ENCODE measurements at places on chromosomes 11 and 22. TPM values are rescaled to one million over a fixed set of nuclear protein-coding genes. Genes with fewer than 3 reads are reported as not detected.

Gene PDGFB
- 29.7 TPM for total RNA-seq

Gene OR8D1
- not detected for total RNA-seq

Gene SCN3B
- total RNA-seq = 0.26 TPM

Gene RFPL3
- not detected for total RNA-seq

Gene OR52I2
- not detected for total RNA-seq

Gene BATF2
- not detected for total RNA-seq

DNA sequence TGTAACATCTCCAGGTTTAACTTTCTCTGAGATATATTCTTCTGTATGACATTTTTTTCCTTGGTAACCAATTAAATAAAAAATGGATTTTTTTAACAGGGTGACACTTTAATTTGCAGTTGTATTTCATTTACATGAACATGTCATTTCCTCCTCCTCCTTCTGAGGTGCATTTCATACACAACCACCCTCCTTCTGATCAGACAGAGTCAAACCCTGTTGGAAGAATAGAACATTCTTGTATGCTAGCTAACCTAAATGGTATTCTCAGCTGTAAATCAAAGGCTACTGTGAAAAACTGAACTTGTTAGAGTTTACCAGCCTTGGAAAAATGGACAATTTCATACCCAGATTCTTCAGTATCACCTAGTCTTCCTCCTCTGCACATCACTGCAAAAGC lies 52.7 kb upstream of the CHRM4 start:
- H3K27me3 ChIP-seq = no peaks in the 10 kb centered on the region
- H3K4me3 ChIP-seq = no peak overlapping the region
- H3K4me1 ChIP-seq = no peaks in the 10 kb centered on the region
- no peak overlapping the region for H3K27ac ChIP-seq

- no peak overlapping the region for H3K4me3 ChIP-seq
- H3K36me3 ChIP-seq = no peaks in the 10 kb centered on the region
- DNase-seq = no peak
- H3K27ac ChIP-seq = no peak overlapping the region
- H3K27me3 ChIP-seq = 0 out of 2 replicates have a peak, but pooled peaks cover 12% of the 10 kb centered on the region
- H3K4me1 ChIP-seq = no peaks in the 10 kb centered on the region
Measured at GRCh38 chr11:133842053-133842452, 3.3 kb downstream of the SPATA19 start.

DNA sequence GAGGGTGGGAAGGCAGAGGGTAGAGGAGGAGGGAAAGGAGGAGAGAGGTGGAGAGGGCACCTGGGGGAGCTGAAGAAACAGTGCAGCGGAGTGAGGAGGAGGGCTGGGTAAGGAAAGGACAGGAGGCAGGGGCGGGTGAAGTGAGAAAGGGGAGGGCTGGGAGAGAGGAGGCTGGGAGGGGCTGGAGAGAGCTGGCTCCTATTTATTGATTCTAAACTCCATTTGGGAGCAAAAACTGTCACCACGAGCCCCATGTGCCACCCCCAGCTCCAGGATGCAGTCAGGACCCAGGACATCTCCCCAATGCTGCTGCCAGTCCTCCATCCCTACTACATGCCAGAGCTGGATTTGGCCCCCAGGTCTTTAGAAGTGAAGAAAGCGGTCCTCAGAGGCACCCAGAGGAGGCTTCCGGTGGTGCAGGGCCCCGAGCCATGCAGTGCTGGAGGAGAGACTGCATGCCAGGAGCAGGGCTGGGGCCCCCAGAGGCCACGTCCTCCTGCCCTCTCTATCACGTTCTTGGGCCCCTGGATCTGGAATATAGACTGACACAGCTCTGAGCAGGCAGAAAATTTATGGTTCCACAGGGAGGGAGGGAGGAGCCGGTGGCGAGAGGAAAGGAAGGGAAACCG lies 53.7 kb downstream of the SLC22A12 start:
- peaks cover 54% of the 10 kb centered on the region for H3K27me3 ChIP-seq
- H3K27ac ChIP-seq = no peak overlapping the region
- no peaks in the 10 kb centered on the region for H3K36me3 ChIP-seq
- H3K4me1 ChIP-seq = no peaks in the 10 kb centered on the region

DNA sequence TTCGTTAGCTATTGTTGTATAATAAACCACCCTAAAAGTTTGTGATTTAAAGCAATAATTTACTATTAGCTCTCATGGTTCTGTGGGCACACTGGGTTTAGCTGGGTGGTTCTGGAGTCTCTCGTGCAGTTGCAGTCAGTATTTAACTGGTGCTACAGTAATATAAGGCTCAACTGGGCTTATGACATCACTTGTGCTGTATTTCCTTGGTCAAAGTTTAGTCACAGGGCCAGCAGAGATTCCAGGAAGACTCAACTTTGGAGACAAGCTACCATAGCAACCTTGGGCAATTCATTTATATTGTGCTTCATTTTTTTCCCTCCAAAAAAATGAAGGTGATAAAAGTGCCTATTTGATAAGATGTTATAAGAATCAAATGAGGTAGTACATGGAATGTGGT lies 204.2 kb upstream of the GUCY1A2 start:
- no peak for DNase-seq
- H3K27me3 ChIP-seq = 0 out of 2 replicates have a peak, but pooled peaks cover 3% of the 10 kb centered on the region
- no peaks in the 10 kb centered on the region for H3K36me3 ChIP-seq
- no peaks in the 10 kb centered on the region for H3K4me1 ChIP-seq

DNA sequence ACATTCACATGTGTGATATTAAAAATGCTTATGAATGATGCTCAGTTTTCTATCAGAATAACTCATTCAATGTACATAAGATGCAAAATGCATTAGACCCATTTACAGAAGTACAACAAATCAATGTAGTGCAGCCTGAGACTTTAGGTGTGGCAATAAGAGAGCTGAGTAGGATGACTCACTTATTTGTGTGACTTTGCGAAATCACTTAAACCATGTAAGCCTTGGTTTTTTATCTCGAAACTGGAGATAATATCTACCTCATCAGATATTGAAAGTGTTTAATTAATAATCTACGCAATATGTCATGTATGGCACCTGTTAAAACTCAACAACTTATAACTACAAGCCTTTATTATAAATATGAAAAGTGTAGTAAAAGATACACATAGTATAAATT lies 105.7 kb upstream of the LUZP2 start:
- no peaks in the 10 kb centered on the region for H3K36me3 ChIP-seq
- H3K4me1 ChIP-seq = peaks cover 11% of the 10 kb centered on the region
- no peak overlapping the region for H3K4me3 ChIP-seq
- H3K27me3 ChIP-seq = no peaks in the 10 kb centered on the region
- H3K27ac ChIP-seq = no peak overlapping the region
- peak; percentile 63 for DNase-seq

DNA sequence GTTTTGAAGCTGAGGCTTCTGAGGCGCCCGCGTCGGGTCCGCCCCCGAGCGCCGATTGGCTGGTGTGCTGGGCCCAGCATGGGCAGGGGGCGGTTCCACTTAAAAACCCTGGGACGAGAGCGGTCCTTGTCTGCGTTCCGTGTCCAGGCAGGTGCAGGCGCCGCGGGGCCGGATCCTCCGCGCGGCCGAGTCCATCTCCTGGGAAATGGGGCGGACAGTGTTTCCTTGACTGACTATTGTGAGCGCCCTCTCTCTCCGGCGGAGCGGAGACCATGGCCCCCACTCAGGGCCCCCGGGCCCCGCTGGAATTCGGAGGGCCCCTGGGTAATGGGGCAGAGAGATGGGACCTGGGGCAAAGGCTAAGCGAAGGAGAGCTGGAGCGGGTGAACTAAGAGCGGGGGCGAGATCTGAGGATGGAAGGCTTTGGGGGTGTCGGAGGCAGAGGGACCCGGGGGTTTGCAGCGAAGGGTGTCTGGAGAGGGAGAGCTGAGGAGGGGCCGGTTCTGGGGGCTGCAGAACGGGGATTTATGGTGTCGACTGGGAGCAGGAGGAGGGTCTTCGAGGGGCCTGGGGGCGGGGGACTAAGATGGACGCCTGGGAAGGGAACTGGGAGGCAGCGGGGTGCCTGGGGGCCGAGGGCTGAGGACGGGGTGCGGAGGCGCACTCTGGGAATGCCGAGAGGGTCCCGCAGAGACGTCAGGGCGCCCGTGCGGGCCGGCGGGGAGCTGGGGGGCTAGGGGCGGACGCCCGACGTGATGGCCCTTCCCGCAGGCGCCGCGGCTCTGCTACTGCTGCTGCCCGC lies at the start of gene TM7SF2:
Gene TM7SF2, plus strand, starts transcription at position 129 of the 802 bp plus-strand sequence. Its CDS starts 144 bp downstream, at position 273.
- H3K27me3 ChIP-seq = no peaks in the 10 kb centered on the region
- peaks cover 21% of the 10 kb centered on the region for H3K4me1 ChIP-seq
- no peak within 1 kb of the TSS for H3K27ac ChIP-seq
- H3K4me3 ChIP-seq = peak within 1 kb of the TSS; percentile 73

GRCh38 chr22:27571463-27572277 lies 229.9 kb downstream of the MN1 start:
- DNase-seq = no peak
- H3K4me3 ChIP-seq = no peak overlapping the region

GRCh38 chr11:116517077-116517476 lies 255.7 kb downstream of the BUD13 start:
- H3K4me1 ChIP-seq = no peaks in the 10 kb centered on the region
- no peak for DNase-seq
- no peak overlapping the region for H3K27ac ChIP-seq
- no peaks in the 10 kb centered on the region for H3K36me3 ChIP-seq
- H3K4me3 ChIP-seq = no peak overlapping the region

GRCh38 chr11:17076517-17077239 lies 789 bp downstream of the RPS13 start:
- DNase-seq = no peak
- peaks cover 36% of the 10 kb centered on the region for H3K36me3 ChIP-seq
- H3K27me3 ChIP-seq = no peaks in the 10 kb centered on the region
- H3K4me3 ChIP-seq = peak overlapping the region; percentile 79
- H3K27ac ChIP-seq = peak overlapping the region; percentile 63

- no peak for DNase-seq
- H3K36me3 ChIP-seq = peaks cover 45% of the 10 kb centered on the region
- H3K27me3 ChIP-seq = no peaks in the 10 kb centered on the region
- H3K4me1 ChIP-seq = peaks cover 10% of the 10 kb centered on the region
Measured at GRCh38 chr11:126277780-126278179, 5.1 kb upstream of the TIRAP start.

- no peaks in the 10 kb centered on the region for H3K27me3 ChIP-seq
- no peak overlapping the region for H3K27ac ChIP-seq
- peak; percentile 45 for DNase-seq
Measured at GRCh38 chr22:35539910-35540594, 579 bp upstream of the RASD2 start.

DNA sequence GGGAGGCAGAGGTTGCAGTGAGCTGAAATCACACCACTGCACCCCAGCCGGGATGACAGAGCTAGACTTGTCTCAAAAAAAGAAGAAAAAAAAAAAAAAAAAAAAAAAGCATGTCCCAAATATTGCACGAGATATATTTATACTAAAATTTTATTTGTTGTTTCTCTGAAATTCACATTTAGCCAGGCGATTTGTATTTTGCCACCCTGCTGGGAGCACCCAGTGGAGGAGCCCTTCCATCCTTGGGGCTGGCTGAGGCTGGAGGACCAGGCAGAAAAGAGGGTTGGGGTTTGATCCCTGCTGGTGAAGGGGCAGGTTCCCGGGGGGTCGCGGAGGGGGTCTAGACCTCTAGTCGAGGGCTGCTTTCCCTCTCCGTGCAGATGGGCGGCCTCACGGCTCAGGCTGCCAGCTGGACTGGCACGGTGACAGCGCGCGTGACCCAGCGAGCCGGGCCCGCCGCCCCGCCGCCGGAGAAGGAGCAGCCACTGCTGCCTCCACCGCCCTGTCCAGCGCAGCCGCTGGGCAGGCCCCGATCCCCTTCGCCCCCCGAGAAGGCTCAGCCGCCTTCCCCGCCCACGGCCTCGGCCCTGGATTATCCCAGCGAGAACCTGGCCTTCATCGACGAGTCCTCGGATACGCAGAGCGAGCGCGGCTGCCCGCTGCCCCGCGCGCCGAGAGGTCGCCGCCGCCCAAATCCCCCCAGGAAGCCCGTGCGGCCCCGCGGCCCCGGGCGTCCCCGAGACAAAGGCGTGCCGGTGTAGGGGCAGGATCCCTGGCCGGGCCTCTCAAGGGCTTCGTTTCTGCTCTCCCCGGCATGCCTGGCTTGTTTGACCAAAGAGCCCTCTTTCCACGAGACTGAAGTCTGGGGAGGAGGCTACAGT lies 952 bp upstream of the CATSPERZ start:
- H3K4me3 ChIP-seq = peak overlapping the region; percentile 64
- no peak for DNase-seq
- H3K27me3 ChIP-seq = peaks cover 18% of the 10 kb centered on the region
- H3K27ac ChIP-seq = no peak overlapping the region
- H3K36me3 ChIP-seq = no peaks in the 10 kb centered on the region

- no peaks in the 10 kb centered on the region for H3K27me3 ChIP-seq
- no peaks in the 10 kb centered on the region for H3K4me1 ChIP-seq
- H3K4me3 ChIP-seq = no peak overlapping the region
- no peaks in the 10 kb centered on the region for H3K36me3 ChIP-seq
Measured at GRCh38 chr11:71164621-71165020, 87.8 kb downstream of the SHANK2 start.

GRCh38 chr11:68457216-68457897 lies 3.2 kb upstream of the PPP6R3 start:
- H3K4me3 ChIP-seq = no peak overlapping the region
- H3K4me1 ChIP-seq = no peaks in the 10 kb centered on the region
- no peaks in the 10 kb centered on the region for H3K36me3 ChIP-seq
- no peak for DNase-seq
- no peak overlapping the region for H3K27ac ChIP-seq

- H3K4me1 ChIP-seq = no peaks in the 10 kb centered on the region
- no peak overlapping the region for H3K4me3 ChIP-seq
- H3K27me3 ChIP-seq = no peaks in the 10 kb centered on the region
- H3K36me3 ChIP-seq = no peaks in the 10 kb centered on the region
- no peak for DNase-seq
Measured at GRCh38 chr22:26579331-26579886, 10.5 kb downstream of the TPST2 start.

DNA sequence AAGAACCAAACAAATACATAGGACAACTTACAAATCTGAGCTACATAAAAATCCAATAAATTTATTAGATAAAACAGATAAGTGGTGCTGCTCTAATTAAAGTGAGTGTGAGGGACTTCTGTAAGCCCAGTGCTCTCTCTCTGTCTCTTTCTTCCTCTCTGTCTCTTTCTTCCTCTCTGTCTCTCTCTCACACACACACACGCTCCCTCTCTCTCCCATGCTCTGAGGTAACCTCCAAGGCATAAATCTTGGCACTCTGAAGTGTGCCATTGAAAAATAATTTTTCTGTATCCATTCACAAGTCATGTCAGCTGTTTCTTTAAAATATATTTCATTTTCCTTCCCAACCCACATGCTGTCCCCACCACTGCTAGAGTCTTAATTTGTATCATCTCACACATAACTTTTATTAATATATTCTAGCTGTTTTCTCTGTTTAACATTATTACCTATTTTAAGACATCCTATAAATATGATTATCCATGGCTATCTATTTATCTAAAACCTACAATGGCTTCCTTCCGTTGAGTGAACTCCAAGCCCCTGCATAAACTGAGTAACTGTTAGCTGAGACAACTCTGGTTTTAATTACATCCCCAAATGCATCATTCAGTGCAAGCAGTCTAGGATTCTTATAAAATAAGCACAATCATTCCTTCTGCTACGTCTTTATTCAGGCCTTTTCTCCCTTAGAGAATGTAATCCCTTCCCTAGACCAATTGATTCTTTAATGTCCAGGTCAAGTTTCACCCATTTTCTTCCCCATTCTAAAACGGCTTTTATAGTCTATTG lies 57.4 kb upstream of the SLC5A12 start:
- no peak for DNase-seq
- no peak overlapping the region for H3K4me3 ChIP-seq
- no peaks in the 10 kb centered on the region for H3K27me3 ChIP-seq
- H3K27ac ChIP-seq = no peak overlapping the region

- no peak overlapping the region for H3K27ac ChIP-seq
- no peak overlapping the region for H3K4me3 ChIP-seq
- peaks cover 63% of the 10 kb centered on the region for H3K36me3 ChIP-seq
- no peaks in the 10 kb centered on the region for H3K27me3 ChIP-seq
- peaks cover 9% of the 10 kb centered on the region for H3K4me1 ChIP-seq
- DNase-seq = no peak
Measured at GRCh38 chr11:3119141-3119821, 45.8 kb downstream of the OSBPL5 start.

All from PC-3 (cell line).